Hippocampal formation (tissue), 2 donors: ENCODE measurements at places on chromosomes 2 and 18.

- no peak for DNase-seq
Measured at GRCh38 chr2:142533177-142533576, 344.3 kb upstream of the KYNU start.

DNA sequence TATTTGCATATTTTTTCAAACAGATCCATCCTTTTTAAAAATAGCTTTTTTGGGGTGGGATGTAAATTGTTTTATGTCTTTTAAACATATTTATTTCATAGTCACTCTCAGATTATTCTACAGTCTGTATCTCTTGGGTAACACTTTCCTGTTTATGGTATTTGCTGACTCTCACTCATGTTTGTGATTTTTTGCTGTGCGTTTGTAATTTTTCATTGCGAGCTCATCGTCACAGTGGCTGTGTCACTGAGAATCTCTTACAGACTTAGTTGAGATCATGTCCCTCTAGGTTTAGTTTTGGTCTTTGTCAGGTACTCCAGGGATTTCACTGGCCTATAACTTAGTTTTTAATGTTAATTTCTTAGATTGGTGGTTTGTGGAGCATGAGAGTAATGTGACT is 73.5 kb upstream of the HS6ST1 start:
- DNase-seq, result no peak

DNA sequence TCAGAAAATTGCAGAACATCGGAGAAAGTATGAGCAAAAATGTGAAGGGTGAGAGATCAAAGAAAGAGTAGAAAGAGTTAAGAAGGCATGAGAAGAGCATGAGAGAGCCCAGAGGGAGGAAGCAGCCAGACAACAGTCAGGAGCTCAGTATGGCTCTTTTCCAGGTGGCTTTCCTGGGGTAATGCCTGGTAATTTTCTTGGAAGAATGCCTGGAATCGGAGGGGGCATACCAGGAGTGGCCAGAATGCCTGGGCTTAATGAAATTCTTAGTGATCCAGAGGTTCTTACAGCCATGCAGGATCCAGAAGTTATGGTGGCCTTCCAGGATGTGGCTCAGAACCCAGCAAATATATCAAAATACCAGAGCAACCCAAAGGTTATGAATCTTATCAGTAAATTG is 271.8 kb upstream of the TFPI start:
- no peak for DNase-seq

DNA sequence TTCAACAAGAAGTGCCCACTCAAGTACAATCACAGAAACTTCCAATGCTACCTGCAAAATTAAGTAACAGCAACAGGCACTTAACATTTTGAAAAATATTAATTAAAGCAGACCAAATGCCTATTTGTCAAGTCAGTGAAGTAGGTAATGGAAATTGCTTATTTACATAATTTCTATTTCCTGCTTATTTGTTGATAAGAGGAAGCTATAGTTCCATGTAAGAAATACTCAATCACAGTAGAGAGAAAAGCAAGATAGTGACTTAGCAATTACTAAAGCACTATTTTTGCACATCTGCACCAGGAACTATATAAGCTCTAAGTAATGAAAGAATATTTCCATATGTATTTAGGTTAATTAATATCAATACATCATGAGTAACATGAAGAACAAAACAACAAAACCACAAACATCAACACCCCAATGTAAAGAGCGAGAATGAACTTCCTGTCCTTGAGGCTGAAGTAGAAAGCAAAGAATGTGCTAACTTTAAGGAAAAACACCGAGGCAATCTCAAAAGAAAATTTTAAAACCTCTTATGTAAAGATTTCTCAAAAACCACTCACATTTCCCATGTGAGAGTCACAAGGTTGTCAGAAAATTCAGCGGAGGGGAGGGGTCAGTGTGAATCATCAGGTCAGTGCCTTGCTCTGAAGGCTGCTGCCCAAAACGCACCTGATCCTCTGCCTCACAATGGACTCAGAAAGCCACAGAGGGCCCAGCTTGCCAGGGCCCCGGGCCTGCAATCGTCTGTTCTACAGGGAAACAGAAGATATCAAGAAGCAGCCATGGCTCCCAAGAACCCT is 12.5 kb downstream of the NPC1 start:
- no peak for DNase-seq

DNA sequence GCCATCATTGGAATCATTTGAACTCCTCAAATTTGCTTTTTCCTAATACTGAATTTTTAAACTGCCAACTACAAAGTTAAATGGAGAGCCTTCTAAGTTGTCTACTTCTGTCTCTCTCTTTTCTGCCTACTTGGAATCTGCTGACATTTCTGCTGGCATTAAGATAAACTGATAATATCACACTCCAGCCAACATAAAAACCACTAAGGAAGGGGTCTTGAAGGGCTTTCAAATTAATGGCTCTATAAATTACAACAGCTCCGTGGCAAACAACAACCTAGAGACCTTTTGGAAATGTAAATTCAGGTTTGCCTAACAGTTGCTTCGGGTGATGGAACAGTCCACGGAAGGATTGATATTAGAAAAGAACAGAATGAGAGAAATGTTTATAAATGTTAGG is 12.1 kb downstream of the ALPP start:
- DNase-seq, result no peak

DNA sequence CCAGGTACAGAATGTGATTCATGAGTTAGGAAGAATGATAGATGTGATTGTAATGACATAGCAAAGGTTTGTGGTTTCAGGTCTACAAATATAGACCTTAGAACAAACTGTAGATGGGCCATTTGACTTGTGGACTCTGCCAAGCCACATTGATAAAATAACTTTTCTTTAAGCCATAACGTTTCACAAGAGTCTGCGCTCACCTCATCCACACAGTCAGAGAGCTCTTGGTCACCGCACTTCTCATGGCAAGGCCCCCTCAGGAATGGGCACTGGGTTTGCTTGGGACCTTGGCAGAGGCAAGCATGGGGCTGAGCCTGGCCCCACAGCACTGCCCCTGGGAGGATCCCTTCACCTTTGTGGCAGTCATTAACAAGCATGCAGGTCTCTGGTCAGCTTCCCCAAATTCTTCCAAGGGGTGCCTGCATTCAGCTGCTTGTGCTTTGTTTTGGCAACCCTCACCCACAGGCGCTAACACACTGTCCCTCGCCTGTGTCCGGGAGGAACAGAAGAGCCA is 14.0 kb downstream of the ARMC9 start:
- no peak for DNase-seq
